ENCODE measurements at places on chromosomes 16 and 17. TPM values are rescaled to one million over a fixed set of nuclear protein-coding genes. Genes with fewer than 3 reads are reported as not detected.

KRTAP16-1 gene
- polyA plus RNA-seq = not detected

SLC47A1 gene
- polyA plus RNA-seq = 8.0 TPM

ZG16 gene
- not detected for polyA plus RNA-seq

PRAC2 gene
- polyA plus RNA-seq = not detected

CA5A gene
- not detected for polyA plus RNA-seq

RUNDC3A gene
- 0.12 TPM for polyA plus RNA-seq

MYLK3 gene
- polyA plus RNA-seq = not detected

ZNF423 gene
- 2.2 TPM for polyA plus RNA-seq

OTOP3 gene
- not detected for polyA plus RNA-seq

NPIPA3 gene
- 2.2 TPM for polyA plus RNA-seq

PERCC1 gene
- polyA plus RNA-seq = not detected

CD79B gene
- 3.9 TPM for polyA plus RNA-seq

GRCh38 chr16:84952335-84953189 lies 58.8 kb downstream of the ZDHHC7 start:
- DNase-seq = peak; percentile 87

GRCh38 chr17:78127239-78127887 lies 1.2 kb downstream of the TMC6 start:
- no peak for DNase-seq

DNA sequence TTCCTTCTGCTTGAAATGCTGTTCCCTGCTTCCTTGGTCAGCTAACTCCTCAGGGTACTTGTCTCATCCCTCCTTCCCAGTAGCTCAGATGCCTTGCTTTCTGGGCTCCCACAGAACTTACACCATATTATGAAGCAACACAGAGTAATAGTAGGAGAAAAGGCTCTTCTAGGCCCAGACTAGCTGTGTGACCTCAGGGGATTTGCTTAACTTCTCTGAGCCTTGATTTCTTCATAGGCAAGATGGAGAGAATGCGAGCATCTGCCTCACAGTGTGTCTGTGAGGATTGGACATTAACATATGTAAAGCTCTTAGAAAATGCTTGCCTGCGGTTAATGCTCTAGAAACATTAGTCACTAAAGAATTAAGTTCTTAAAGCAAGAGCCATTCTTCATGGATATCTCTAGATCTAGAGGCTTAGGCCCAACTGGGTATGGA lies 22.3 kb upstream of the PECAM1 start:
- DNase-seq = no peak

GRCh38 chr17:59257101-59257500 lies 36.8 kb downstream of the GDPD1 start:
- no peak for DNase-seq

- no peak for DNase-seq
Measured at GRCh38 chr17:78777881-78778280, 4.2 kb downstream of the CYTH1 start.

- DNase-seq = no peak
Measured at GRCh38 chr17:74619077-74619673, 4.4 kb downstream of the CD300E start.

- DNase-seq = no peak
Measured at GRCh38 chr16:57622361-57623250, 5.8 kb upstream of the ADGRG1 start.

DNA sequence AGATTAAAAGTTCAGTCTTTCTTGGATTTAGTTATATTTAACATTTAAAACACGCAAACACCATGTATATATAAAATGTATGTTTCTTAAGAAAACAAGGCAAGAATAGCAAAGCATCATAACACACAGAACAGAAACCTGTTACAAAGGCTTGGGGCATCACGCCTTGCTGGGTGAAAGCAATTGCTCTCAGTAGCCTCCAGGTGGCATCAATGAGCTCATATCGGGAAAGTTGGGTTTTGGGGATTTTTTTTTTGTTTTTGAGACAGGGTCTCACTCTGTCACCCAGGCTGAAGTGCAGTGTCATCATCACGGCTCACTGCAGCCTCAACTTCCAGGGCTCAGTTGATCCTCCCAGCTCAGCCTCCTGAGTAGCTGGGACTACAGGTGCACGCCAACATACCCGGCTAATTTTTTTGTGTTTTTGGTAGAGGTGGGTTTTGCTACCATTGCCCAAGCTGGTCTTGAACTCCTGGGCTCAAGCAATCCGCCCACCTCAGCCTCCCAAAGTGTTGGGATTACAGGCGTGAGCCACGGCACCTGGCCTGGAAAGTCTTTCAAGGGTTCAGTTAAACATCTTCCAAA lies 56.9 kb downstream of the CYB5D2 start:
- DNase-seq = peak; percentile 45

GRCh38 chr17:29195465-29196081 lies 15.4 kb upstream of the MYO18A start:
- DNase-seq = no peak

GRCh38 chr17:45437465-45438283 lies 5.0 kb upstream of the ARHGAP27 start:
- no peak for DNase-seq

GRCh38 chr16:75304521-75305363 lies 53.3 kb upstream of the BCAR1 start:
- DNase-seq = peak; percentile 53

- peak; percentile 91 for DNase-seq
Measured at GRCh38 chr17:69141431-69142174, at the start of gene ABCA6. TSS of gene ABCA6 (minus strand) at chr17:69141895. CDS start at chr17:69140703, 1,192 bp downstream.

DNA sequence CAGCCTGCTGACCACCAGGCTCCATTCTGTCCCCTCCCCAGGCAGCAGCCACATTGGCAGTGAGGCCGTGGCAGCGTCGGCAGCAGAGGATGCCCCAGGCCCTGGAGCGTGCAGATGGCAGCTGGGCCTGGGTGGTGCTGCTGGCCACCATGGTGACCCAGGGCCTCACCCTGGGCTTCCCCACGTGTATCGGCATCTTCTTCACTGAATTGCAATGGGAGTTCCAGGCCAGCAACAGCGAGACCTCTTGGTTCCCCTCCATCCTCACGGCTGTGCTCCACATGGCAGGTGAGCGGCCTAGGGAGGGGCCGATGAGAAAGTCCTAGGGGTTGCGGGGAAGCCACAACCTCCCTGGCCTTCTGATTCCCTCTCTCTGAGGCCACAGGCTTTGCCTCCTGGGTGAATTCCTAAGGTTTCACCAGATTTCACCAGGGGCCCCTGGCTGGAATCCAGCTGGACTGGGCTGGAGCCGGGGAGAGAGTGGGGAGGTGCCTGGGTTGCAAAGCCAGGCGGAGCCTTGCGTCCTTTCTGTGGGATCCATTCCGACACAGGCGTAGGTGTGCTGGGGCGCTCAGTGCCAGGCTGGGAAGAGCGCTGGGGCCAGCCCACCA lies 5.9 kb downstream of the SLC16A5 start:
- DNase-seq = no peak

DNA sequence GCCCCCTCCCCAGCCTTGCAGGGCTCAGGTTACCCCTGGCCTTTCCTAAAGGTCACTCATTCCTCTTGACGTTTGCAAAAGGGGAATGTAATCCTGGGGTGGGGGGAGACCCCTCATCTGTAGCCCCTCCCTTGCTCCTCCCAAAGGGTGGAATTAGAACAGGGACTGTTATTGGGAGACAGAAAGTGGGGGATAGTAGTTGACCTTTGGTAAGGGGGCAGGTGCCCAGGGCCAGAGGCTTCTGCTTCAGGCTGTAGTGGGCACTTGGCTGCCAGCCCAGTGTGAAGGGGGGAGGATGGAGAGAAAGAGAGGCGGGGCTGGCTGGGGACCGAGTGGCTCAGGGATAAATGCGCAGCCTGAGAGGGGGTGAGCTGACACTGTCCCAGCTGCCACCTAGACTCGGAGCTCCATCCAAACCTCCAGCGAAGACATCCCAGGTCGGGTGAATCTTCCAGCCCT lies at the start of gene ENO3:
Gene ENO3 (plus strand): TSS at position 374 of the 459 bp plus-strand sequence. CDS start 711 bp downstream, outside the sequence.
- no peak for DNase-seq

GRCh38 chr16:1331712-1332617 lies 1.5 kb upstream of the BAIAP3 start:
- DNase-seq = peak; percentile 30

GRCh38 chr17:21455761-21456160 lies 79.6 kb downstream of the KCNJ12 start:
- no peak for DNase-seq

DNA sequence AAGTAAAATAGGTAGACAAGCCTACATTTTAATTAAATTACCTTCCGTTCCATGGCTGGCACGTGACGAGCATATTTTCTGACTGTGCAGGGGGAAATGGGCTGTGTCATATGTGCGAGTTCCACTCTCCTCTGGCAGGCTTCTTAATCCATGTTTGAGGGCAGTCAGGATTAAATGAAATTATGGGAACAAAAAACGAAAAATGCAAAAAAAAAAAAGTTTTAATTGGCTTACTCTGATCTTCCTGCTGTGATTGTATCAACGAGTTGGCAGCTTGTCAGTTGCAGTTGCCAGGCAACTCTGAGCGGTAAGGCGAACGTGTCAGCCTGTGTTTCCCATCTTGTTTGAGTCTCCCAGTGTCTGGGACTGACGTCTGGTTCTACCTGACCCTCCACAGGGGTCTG lies 302.9 kb upstream of the XYLT1 start:
- no peak for DNase-seq

DNA sequence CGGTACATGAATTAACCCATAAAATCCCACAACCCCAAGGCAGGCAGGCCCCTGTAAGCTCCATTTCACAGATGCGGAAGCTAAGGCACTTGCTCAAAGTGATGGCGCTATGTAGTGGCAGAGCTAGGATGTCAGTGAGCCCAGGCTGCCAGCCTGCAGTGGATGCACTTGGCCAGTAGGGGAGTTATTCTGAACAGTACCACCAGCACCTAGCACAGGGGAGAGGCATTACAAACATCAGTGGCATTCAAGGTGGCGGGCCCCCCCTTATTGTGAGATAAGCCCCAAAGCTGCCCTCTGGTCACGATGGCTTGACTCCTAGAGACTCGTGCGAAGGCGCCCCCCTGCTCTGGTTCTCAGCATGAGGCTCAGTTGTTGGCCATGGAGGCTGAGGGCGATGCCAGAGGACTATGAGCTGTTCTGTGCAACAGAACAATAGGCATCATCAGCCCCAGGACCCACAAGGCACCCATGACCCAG lies 33.8 kb downstream of the GTF3C1 start:
- peak; percentile 17 for DNase-seq

GRCh38 chr17:63156986-63157385 lies 191.0 kb downstream of the TANC2 start:
- no peak for DNase-seq

DNA sequence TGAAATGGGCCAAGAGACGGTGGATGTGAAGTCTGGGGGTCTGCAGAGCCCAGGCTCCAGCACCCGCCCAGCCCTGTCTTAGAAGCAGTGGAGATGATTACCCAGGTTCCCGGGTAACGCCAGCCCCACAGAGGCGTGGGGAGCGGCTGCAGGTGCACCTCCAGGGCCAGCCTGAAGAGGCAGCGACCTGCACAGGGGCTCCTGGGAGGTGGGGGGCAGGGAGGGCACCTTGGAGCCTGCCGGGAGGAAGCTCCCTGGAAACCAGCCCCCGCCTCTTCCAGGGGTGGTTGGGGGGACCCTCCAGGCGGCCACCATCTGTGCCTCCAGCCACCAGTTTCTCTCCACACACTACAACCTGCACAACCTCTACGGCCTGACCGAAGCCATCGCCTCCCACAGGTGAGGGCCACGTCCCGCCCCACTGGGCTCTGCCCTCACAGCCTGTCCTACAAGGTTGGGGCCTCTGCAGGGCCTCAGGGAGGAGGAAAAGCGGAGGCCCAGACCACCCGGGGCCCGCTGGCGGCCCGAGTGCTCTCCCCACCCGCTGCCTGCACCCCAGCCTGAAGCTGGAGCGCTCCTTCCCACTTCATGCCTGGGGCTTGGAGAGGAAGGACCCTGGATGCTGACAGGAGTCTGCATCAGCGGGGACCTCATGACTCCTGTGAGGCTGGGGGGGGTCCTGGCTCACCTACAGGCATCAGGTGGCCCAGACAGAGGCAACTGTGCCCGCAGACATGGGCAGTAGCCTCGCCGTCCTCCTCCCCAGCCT lies 10.5 kb downstream of the GAA start:
- no peak for DNase-seq

DNA sequence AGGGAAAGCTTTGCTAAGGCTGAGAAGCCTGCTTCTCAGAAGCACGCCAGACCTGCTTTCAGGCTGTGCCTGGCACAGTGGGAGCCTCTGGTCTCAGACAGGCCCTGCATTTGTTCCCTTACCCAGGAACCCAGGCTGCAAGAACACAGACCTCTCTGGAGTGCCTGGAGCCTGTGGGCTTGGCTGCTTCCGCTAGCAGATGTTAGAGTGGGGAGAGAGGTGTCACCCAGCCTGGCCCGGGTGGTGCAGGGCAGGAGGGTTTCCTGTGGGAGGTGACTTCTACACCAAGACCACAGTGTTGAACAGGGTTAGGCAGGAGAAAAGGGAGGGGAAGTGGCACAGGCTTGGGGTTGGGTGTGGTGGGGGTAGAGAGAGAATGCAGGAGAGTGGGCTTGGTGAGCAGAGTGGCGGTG lies 35.8 kb upstream of the ADGRG1 start:
- DNase-seq = no peak

- no peak for DNase-seq
Measured at GRCh38 chr17:76826330-76827068, 41.7 kb upstream of the MGAT5B start.

DNA sequence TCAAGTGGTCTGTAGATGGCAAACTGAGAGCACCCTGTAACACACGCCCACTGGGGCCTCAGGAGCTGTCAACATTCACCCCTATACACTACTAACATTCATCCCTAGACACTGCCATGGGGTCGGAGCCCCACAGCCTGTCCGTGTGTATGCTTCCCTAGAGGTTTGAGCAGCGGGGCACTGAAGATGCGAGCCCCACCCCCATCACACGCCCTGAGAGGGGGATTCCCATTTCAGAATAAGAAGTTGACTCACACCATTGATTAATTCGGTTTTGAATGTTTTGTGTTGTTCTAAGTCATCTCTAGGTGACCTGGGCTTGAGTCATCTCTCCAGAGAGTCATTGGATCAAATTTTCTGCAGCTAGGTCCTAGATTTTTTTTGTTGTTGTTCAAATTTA lies 37.3 kb upstream of the MMD start:
- DNase-seq = peak; percentile 16

- peak; percentile 28 for DNase-seq
Measured at GRCh38 chr17:43601280-43602039, 55.3 kb upstream of the ETV4 start.

- no peak for DNase-seq
Measured at GRCh38 chr17:50872710-50873424, 6.7 kb upstream of the TOB1 start.

DNA sequence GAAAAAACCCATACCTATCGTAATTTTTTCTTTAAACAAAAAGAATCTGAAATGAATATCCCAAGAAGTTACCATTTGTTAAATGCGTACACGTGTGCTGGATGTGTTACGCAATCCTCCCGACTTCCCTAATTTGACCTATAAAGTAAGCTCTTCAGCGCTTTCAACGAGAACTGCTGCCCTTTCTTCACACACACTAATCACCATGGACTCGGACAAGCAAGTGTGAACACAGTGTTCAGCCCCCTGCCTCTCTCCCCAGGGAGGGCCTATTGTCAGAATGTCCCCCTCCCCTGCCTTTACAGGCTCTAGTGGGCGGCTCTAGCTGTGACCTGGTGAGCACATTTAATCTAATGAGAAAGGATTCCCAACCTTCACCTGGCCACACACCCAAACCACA lies 216.1 kb downstream of the CEP112 start:
- no peak for DNase-seq
